ENCODE measurements at places on chromosomes 3 and 15.

- no peak for DNase-seq
These were observed 273.3 kb upstream of the CADM2 start for GRCh38 chr3:84685467-84685866.

DNA sequence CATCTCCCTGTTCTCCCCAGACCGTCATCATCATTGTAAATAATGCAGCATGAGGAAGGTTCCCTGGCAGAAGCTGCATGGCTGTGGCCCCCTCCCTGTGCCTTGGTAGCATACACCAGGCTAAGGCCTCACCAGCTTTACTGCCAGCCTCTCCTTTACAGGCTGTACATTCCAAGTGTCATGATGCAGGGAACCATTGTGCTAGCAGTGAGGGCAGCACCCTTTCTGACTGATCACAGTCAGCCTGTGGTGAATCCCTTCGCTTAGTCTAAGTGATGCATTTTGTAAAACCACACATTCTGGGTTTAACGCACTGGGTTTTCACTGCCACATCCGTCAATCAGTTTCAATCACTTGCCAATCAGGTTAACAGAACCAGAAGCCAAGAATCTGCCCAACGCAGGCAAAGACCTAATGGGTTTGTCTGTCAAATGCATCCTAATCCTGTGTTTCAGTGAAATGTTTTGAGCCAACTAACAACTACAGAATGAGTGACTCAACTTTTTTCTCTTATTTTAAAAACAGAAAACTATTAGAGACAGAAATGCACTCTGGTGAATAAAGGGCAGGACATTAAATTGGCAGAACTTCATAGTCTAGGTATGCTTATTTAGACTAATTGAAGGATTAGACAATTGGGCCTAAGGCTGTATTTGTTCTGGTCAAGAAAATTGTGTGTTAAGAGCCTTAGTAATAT lies 225.9 kb upstream of the DPH6 start:
- DNase-seq: no peak

DNA sequence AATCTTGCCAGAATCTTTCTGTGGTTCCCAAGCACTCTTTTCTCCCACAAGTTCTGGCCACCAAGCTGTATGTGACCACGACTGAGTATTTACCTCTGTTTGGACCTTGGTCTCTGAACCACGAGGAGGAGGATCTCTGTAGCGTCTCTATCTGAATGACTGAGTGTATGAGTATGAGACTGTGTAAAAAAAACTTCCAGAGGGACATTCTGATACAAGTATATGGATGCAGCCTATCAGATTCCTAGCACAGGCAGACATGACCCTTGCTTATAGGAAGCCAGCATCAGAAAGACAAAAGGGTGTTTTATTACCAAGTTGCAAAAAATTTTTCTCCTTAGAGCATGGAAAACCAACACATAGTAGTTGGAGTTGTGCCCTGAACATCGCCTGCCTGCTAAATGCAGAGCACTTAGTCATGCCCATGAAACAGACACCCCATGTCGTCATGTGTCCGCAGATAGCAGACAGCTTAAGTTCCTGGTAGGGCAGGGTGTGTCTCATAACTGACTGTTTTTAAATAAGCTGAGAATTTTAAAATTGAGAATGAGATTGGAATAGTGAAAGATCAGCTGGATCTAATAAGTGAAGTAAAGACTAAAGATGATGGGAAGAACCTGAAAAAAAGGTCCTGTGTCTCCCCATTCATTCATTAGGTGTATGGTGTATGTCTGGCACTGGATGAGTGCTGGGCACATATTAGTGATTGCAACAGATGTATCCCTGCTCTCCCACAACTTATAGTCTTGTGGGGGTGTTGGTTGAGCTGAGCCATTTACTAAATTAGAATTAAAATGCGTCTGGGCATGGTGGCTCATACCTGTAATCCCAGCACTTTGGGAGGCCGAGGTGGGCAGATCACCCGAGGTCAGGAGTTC lies 30.9 kb downstream of the DAG1 start:
- DNase-seq: no peak

- no peak for DNase-seq
These were observed 61.1 kb downstream of the MLH1 start for GRCh38 chr3:37054370-37054769.

GRCh38 chr3:101521211-101521701 lies 8.2 kb upstream of the SENP7 start:
- no peak for DNase-seq

DNA sequence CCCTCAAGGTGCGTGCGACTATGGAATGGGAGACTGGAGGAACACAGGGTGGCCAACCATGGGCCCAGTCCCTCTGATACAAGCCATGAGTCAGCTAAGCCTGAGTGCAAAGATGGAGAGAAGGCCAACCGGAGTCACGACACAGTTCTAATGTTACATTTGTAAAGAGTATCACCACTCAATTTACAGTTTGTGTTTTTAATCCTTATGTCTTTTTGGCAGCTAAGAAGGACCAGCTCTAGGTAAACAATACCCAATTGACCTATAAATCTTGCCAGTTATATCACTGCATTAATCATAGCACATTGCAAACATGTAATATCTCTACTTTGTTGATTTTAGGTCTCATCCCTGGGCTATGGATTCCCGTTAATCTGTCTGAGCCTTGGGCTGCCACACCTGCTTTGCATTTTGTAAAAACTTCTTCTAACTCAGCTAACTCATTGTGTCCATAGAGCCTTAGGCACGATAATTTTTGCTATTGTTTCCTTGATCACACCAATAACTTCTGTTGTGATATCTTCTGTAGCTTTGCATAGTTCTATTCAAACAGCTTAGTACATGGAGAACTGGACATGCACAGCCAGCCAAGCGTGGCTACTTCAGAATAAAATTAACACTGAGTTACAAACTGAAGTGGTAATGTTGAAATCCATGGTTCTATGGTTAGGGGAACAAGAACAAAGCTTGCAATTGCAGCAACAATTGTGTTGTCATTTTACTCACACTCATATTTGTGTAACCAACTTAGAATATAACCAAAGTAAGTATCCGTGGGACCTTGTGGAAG lies 50.3 kb downstream of the LSM3 start:
- no peak for DNase-seq

DNA sequence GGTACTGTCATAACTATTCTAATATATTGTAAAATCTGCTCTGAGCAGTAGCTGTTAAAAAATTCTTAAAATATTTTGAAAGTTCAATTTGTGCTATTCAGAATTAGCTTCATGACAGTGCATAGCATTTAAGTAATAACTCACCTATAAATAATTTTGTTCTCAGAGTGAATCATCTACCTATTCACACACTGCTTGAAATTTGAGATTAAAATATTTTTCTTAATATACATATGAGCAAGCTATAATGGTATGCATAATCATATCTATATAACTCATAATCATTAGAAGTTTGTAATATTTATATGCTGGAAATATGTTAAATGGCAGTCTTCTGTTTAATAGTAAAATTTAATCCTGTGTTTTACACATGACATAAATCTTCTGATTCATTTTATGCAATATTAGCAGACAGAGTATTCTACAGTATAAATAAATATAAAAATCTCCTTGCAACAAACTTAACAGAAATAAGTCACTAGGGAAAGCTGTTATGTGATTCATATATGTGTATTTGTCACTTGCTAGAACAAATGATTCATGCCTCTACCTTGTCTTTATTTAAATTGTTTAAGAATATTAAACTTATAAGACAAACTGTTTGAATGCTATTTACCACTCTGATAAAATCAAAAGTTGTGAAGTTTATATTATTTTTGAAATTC lies 710.8 kb downstream of the PLOD2 start:
- no peak for DNase-seq

GRCh38 chr15:85773970-85774369 lies 20.8 kb downstream of the KLHL25 start:
- no peak for DNase-seq

DNA sequence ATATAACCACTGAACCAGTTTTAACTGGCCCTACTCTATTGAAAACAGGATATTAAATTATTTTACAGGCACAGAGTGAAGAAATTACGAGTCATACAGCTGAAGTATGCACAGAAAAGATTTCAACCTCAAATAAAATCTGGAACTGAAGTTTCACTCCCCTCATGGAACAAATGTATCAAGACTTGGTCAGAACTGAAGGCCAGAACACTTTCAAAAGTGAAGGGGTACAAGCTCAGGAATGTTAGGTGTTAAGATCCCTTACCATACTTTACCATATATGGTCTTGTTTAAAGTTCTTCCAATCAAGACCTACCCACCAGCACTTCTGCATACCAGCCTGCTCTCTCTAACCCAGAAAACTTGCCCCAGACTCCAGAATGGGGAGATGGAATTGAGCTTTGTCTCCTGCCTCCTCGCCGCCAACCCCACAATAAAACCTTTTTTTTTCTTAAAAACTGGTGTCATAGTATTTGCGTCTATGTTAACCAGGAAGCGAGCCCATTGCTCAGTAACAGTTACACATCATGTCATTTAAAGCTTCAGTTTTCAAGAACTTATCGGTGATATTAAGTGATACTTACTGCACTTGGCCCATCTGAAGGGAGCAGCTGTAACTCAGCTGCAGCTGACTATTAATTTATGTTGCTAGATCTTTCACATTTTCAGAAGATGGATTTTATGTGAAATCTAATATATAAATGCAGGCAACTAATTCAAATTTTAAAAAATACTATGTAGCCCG lies 59.9 kb downstream of the OXSM start:
- no peak for DNase-seq

All from right kidney (tissue), 9 donors.